ENCODE measurements at places on chromosomes 11 and 22.

GRCh38 chr11:119409731-119410130 lies 13.2 kb downstream of the THY1 start:
- DNase-seq = no peak

DNA sequence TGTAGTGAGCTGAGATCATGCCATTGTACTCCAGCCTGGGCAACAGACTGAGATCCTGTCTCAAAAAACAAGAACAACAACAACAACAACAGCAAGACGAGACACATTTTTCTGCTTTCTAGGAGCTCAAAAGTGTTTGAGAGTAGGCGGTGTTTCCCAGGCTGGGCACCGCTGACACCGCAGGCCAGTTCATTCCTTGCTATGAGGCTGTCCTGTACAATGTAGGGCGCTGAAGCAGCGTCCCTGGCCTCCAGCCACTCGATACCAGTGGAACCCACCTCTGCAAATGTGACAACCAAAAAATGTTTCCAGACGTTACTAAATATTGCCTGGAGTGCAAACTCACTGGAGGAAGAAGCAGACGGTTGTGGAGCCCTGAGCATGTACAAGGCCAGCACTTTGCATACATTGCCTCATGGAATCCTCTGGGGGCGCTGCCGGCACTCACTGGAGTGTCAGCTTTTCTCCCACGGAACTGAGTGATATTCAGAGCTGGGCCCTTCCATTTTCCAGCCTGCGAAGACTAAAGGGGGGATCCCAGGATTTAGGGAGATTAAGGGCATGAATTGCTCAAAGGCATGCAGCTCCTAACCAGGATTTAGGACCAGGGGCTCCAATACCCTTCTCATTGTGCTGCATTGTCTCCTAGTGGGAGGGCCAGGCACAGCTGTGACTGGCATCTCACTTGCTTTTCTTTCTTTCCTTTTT lies 5.8 kb upstream of the MIEF1 start:
- DNase-seq = peak; percentile 36

DNA sequence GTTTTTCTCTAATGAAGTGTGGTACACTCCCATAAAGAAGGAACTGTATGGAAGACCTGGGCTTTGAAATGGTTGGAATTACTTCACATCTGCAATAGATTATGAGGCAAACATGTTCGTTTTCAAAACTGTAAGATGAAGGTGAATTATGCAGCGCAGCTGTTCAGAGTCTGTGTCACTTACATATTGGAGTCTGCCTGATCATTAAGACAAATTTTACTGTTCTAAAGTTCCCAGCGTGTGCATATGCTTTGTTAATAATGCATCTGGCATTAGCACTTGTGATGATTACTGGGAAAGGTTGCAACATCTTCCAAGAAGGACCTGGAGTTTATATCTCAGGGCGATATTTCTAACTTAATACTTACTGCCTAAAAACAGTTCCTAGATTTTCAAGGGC lies 255.2 kb upstream of the ZC3H12C start:
- DNase-seq = no peak

- no peak for DNase-seq
Measured at GRCh38 chr11:69498614-69499175, 17.2 kb downstream of the LINC01488 start.

DNA sequence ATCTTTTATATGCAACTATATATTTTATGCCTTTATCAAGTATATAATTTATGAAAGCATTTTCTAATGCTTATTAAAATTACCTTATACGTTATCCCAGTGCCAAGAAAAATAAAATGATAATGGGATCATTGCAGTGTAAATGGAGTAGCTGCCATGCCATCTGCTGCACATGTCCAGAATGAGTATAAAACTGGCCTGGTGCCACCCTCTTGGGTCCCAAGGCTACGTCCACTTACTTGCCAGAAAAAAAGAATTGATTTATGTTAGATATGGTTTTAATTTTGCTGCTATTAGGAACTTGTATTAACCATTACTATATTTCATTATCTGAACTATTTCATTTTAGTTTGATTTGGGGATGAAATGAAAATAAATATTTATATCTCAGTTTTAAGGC lies 1127.1 kb upstream of the CNTN5 start:
- DNase-seq = no peak

DNA sequence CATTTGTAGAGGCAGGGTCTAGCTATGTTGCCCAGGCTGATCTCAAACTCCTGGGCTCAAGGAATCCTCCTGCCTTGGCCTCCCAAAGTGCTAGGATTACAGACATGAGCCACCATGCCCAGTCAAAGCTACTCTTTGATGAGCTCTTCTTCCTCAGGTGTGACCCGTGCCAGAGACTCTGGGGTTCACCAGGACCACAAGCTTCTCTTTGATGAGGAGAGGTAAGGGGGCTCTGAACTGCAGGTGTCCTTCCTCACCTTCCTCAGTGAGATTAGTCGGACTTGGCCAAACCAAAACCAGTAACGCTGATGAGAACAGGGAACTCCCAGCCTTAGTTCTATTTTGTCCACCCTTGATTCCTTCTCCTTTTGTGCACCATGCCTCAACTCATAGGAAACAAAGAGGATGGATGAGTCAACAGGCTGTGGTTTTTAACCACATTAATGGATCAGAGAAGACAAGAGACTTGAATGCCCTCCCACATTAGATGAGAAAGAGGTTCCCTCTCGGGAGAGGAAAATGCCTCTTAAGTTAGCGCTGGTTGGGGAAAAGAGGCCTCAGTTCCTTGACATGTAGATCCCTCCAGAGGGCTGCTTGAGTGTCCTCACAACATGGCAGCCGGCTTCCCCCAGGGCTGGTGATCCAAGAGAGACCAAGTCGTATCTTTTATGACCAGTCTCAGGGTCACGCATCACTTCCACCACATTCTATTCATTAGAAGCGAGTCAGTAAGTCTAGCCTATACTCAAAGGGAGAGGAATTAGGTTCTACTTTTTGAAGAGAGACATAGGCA lies 25.7 kb upstream of the CTR9 start:
- DNase-seq = no peak

Data from memory B cell (primary cell).